ENCODE measurements at places on chromosomes 6 and 20.

- no peak for DNase-seq
Measured at GRCh38 chr6:70376628-70377027, 36.7 kb upstream of the FAM135A start.

DNA sequence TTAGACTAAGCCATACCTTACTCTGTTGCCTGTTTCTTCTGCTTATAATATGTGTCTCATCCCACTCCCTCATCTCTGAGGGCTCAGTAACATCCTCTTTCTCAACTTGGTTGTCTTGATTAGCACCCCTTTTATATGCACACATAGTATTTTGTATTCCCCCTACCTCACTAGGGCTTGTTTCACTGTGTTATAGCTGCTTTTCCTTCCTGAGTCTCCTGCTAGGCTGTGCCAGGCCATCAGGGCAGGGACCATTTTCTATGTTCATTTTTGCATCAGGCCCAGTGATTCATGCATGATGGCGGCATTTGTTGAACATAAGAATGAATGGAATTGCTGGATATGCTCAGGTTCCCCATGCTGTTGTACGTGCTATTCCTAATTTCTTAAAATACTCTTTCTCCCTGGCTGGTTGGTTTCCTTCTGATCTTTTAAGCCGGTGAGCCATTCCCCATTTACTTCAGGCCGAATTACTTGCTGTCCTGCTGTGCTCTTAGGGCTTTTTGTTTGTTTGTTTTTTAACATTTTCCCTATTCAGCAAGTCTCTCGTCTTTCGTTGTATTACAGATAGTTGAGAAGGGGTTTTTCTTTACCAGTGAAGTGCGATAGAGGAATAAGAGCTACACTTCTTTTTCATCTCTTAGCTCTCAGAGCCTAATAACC lies 183.2 kb downstream of the CARMIL1 start:
- no peak for DNase-seq

- DNase-seq = no peak
Measured at GRCh38 chr6:162058281-162058875, 669.2 kb downstream of the PRKN start.

DNA sequence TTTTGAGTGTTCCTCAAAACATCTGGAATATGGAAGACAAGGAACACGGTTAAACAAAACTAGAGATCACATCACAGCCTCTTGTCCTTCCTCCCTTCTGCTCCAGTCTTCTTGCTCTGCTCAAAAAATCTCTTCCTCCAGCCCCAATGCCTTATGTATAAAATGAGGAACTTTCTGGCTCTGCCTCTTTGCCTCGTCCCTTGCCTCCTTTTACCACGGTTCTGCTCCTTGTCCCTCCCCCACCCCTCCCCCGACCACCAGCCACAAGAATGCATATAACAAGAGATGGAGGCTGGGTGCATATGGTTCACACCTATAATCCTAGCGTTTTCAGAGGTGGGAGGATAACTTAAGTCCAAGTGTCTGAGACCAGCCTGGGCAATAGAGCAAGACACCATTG lies 43.6 kb downstream of the PLAGL2 start:
- no peak for DNase-seq

GRCh38 chr6:116304538-116305097 lies 24.9 kb upstream of the TSPYL1 start:
- no peak for DNase-seq

- DNase-seq = no peak
Measured at GRCh38 chr20:3521852-3522740, 51.3 kb downstream of the ATRN start.

GRCh38 chr6:119323931-119324330 lies 25.6 kb downstream of the MAN1A1 start:
- no peak for DNase-seq

DNA sequence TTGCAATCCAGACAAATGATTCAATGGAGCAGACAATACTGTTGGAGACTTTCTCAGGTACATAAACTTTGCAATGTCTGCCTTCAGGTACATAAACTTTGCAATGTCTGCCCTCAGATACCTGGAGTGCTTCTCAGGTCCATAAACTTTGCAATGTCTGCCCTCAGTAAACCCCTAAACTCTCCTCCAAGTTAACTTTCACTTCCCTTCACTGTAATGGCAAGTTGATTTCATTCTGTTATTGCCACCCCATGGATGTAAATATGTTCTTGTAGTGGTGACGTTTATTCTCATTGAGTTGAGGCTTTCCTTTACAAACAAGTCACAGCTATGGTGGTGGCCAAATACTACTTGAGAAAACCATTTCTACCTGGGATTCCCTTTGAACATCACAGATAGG lies 338.8 kb downstream of the EPM2A start:
- DNase-seq = no peak

GRCh38 chr6:160420969-160421556 lies 72.9 kb downstream of the SLC22A3 start:
- no peak for DNase-seq

DNA sequence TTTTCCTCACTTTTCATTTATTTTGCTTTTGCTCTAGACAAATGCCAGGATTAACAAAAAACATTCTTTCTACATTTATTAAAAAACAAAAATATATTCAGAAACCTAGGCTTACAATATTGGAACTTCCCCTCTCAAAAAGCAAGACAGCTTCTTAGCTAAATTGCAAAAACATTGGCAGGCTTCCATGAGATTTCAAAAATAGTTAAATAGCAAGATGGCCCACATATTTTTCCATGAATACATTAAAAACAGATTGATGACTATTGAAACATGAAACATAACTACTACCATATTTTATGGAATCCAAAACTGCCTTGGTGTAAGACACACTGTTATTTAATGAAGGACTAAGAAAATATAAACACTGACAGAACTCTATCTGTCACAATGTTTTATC lies 92.0 kb downstream of the LY86 start:
- DNase-seq = no peak

DNA sequence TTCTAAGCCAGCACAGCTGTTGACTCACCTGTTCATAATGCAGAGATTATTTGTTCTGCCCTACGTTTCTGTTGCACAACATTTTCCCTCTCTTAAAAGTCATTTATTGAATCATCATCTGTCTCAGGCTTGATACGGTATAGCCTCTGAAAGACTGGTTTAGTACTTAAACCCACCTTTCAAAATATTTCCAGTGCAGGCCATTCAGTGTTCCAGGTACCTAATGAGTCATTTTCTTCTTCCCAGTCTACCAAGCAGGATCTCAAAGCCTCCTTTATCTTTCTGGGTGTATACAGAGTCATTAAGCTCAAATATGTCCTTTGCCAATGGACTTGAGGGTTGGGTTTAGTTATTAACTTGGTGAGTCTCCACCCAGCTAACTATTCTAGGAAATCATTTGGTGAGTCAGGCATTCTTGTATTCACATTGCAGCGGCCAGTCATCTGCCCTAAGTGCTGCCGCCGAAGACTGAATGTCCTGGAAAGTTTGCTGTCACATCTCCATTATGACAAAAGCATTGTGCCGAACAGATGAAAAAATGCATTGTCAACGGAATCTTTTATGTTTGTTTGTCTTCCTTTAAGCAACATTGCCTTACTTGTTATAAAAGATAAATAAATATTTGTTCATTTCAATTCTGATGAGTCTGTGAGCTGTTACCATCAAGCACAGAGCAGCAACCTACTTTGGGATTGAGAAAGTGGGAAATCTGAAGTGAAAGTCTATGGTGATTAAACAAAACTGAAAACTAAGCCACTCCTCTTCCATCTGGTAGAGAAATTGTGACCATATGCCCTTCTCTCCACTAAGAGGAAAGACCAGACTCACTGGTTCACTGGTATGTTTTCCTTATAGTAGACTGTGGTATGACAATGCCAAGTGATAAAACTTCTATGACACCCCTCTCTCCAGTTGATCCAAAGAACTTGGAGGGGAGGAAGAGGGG lies 14.3 kb upstream of the FAM135A start:
- no peak for DNase-seq

DNA sequence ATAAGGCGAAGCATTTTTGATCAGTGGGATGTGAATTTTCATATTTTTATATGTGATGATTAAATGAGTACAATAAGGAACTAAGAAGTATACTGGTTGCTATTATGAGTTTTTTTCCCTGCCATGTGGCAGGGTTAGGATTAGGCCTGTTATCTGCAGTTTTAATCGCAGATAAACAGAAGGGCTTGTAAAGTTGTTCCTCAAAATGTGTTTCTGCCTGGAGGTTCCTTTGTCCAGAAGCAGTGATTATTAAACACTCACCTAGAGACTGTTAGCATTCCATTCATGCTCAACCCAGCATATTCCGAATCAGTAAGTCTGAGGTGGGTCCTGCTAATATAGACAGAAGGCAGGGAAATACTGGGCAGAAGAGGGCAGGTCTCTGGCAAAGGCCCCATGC lies 316.0 kb downstream of the CLIC5 start:
- no peak for DNase-seq

GRCh38 chr6:13638626-13639025 lies 23.5 kb downstream of the NOL7 start:
- DNase-seq = no peak

GRCh38 chr6:1572892-1573291 lies 36.8 kb upstream of the FOXC1 start:
- DNase-seq = no peak

DNA sequence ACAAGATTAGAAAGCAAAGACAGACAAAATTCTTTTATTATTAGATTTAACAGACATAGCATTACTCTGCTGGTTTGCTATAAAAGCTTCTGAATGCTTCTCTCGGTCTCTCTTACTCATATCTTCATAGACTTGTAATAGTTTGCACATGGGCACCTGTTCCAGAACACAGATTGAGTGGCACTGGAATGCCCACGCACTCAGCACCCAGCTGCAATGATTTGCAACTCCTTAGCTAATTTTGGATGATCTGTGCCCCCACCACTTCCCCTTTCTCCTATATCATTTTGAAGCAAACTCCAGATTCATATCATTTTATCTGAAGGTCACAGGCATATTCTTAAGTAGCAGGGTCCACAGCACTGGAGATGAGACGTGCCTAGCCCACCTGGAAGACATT lies 148.8 kb downstream of the CFAP61 start:
- no peak for DNase-seq

DNA sequence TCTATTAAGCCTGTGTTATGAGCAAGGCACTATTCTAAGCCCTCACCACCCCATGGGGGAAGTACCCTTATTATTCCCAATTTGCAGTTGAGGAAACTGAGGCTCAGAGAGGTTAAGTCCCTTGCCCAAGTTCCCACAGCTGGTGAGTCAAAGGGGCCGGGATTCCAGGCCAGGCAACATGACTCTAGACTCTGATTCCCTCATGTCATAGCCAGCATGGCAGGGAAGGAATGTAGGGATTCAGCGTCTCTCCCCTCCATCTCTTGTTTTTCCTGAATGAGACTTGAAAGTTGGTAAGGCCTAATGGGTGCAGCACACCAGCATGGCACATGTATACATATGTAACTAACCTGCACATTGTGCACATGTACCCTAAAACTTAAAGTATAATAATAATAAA lies 6.7 kb downstream of the C6orf132 start:
- no peak for DNase-seq

GRCh38 chr6:32202186-32202585 lies 9.7 kb upstream of the GPSM3 start:
- no peak for DNase-seq

DNA sequence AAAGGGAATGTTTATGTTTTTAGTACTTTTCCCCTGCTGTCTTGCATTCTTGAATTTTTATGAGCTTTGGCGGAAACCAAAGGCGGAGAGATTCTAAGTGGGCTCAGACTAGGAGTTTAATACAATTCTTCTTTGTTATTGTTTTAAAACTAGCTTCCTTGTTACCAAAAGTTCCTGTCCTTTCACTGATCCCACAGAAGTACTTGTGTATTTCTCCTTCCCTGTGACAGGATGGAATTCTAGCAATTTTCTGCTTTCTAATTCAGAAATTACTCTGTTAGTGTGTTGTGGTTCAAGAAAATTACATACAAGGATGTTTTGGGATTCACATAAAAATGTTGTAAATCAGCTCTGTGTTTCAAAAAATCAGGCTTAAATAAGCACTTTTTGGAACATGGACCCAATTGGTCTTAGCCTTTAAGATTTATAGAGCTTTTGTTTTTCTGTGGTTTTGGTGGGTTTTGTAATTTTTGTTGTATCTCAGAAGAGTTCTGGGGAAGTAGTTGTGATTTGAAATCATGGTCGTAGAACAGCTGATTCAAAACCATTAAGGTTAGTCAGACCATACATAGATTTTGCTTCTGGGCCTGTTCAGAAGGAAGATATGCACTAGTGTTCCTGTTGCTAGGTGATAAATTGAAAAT lies 17.6 kb upstream of the CTAGE9 start:
- no peak for DNase-seq

GRCh38 chr6:150236544-150236943 lies 93.7 kb downstream of the PPP1R14C start:
- no peak for DNase-seq

DNA sequence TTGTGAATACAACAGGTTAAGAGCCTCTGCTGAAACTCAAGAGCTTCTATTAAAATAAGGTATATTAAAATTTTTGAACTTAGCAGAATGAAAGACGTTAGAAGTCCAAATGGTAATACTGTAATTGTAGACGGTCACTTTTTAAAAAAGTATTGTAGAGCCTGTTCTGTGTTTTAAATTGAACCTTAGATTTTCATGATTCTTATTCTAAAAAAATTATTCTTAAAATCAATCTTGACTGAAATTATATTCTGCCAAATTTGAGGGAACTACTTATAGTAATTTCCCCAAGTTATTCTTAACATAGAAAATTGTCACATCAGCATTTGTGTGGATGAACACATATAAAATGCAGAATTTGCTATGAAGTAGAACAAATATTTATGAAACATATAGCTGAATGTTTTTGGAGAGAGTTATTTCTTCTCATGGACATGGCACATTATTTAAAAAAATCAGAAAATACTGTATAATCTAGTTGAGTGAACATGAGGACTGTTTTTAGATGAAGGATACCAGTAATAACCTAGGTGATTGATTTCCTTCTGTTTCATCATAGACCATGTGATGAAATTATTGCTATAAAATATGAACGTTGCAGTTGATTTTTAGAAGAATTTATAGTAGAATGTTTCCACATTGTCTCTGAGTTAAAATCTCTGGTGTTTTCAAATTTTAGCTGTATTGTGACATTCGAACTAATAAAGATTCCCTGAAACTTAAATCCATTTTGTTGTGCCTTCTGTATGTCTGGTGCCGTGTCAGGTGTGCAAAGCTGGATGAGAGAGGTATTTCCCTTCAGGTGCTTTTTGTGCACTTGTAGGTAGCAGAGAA lies 2.8 kb downstream of the TBPL1 start:
- no peak for DNase-seq

DNA sequence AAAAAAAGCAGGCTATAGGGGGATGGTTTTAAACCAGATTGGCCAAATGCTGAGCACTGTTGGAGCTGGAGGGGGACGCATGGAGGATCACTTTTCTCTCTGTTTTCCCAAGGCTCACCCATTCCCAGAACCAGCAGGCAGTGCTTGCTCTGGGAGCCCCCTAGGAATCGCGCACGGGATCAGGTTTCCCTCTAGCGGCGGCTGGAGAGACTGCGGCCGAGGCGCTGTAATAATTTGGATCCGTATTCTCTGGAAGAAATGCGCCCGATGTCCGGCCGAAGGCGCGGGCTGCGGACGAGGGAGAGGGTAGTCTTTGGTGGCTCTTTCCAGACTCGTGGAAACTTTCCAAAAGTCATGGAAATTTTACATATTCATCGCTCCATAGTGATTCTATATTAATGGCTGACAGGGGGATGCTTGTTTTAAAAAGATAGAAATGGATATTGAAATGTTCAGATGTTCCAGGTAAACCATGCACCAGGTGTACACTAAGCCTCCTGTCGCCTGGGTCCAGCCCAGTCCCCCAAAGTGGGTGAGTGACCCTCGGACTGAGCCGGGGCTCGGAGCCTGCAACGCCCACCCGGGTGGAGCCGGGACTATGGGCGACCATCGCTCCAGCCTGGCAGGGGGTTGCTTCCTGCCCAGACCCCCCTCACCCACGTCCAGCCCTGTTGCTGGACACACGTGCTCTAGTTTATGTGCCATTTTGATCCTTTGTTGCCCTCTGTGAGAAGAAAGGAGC lies 78.7 kb upstream of the PHACTR3 start:
- no peak for DNase-seq

Data from stimulated activated CD8-positive, alpha-beta memory T cell treated with anti-CD3 and anti-CD28 coated beads, Interleukin-7, amount 100 ng/mL, for 48 hours (primary cell).